ENCODE measurements at places on chromosomes 11 and 22. TPM values are rescaled to one million over a fixed set of nuclear protein-coding genes. Genes with fewer than 3 reads are reported as not detected.

The BATF2 gene
- 0.33 TPM for total RNA-seq

The IGLL5 gene
- not detected for total RNA-seq

The LDLRAD3 gene
- total RNA-seq, result 45.4 TPM

- no peak overlapping the region for H3K27ac ChIP-seq
- DNase-seq, result no peak
- no peaks in the 10 kb centered on the region for H3K27me3 ChIP-seq
Measured at GRCh38 chr22:30474683-30475424, 3.0 kb upstream of the SEC14L3 start.

- no peak overlapping the region for H3K4me3 ChIP-seq
- H3K27me3 ChIP-seq, result no peaks in the 10 kb centered on the region
- no peaks in the 10 kb centered on the region for H3K36me3 ChIP-seq
- H3K4me1 ChIP-seq, result no peaks in the 10 kb centered on the region
- DNase-seq, result no peak
- H3K27ac ChIP-seq, result no peak overlapping the region
Measured at GRCh38 chr22:17866127-17866526, 91.9 kb upstream of the BID start.

DNA sequence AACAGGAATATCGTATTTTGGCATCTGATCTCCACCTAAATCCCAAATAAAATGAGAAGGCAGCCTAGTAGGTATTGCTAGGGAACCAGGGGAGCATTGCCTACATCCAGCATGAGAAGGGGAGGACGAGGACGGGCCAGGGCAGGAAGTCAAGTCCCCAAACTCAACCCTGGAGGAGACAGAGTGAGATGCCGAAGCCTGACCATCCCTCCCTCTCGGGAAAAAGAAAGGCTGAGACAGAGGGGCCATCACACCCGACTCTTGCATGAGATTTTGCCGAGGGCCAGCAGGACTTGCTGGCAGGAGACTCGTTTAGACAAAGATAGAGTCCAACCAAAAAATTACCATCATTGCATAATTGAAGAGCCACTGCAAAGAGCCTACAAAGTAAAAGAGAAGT, 50.2 kb upstream of the SPATA19 start:
- H3K27me3 ChIP-seq, result no peaks in the 10 kb centered on the region
- H3K4me3 ChIP-seq, result no peak overlapping the region
- no peak overlapping the region for H3K27ac ChIP-seq
- H3K36me3 ChIP-seq, result no peaks in the 10 kb centered on the region
- no peak for DNase-seq
- H3K4me1 ChIP-seq, result no peaks in the 10 kb centered on the region

- no peak overlapping the region for H3K27ac ChIP-seq
- H3K4me1 ChIP-seq, result peaks cover 7% of the 10 kb centered on the region
- H3K36me3 ChIP-seq, result no peaks in the 10 kb centered on the region
- no peak overlapping the region for H3K4me3 ChIP-seq
- no peaks in the 10 kb centered on the region for H3K27me3 ChIP-seq
Measured at GRCh38 chr11:76612226-76612625, 58.3 kb downstream of the LRRC32 start.

- no peaks in the 10 kb centered on the region for H3K36me3 ChIP-seq
- no peak for DNase-seq
- H3K4me1 ChIP-seq, result no peaks in the 10 kb centered on the region
Measured at GRCh38 chr11:120622189-120622875, 110.8 kb downstream of the GRIK4 start.
